ENCODE measurements at places on chromosomes 6 and 20. TPM values are rescaled to one million over a fixed set of nuclear protein-coding genes. Genes with fewer than 3 reads are reported as not detected.
A peak's percentile ranks its signal among the peaks of the same experiment; 100 is the strongest.

- H3K4me3 ChIP-seq: peak overlapping the region; percentile 94
- peaks cover 31% of the 10 kb centered on the region for H3K4me1 ChIP-seq
- H3K27me3 ChIP-seq: no peaks in the 10 kb centered on the region
- no peaks in the 10 kb centered on the region for H3K36me3 ChIP-seq
- peak overlapping the region; percentile 65 for H3K27ac ChIP-seq
Observed at GRCh38 chr6:46128476-46128875, 1.3 kb upstream of the ENPP4 start.

The PGC gene
- not detected for total RNA-seq

- no peak overlapping the region for H3K27ac ChIP-seq
- no peak overlapping the region for H3K4me3 ChIP-seq
- no peaks in the 10 kb centered on the region for H3K36me3 ChIP-seq
- DNase-seq: no peak
- no peaks in the 10 kb centered on the region for H3K4me1 ChIP-seq
Observed at GRCh38 chr6:12504325-12504966, 212.1 kb upstream of the PHACTR1 start.

GRCh38 chr6:149895048-149895590 lies 2.8 kb downstream of the RAET1E start:
- peak; percentile 66 for DNase-seq
- peak overlapping the region; percentile 88 for H3K27ac ChIP-seq
- H3K4me1 ChIP-seq: peaks cover 47% of the 10 kb centered on the region
- H3K36me3 ChIP-seq: no peaks in the 10 kb centered on the region

- H3K4me3 ChIP-seq: no peak overlapping the region
- H3K27me3 ChIP-seq: no peaks in the 10 kb centered on the region
- H3K4me1 ChIP-seq: no peaks in the 10 kb centered on the region
- DNase-seq: no peak
Observed at GRCh38 chr6:37673436-37673835, 24.2 kb downstream of the MDGA1 start.

GRCh38 chr6:72864799-72865198 lies 242.9 kb downstream of the KCNQ5 start:
- no peak overlapping the region for H3K4me3 ChIP-seq
- H3K36me3 ChIP-seq: no peaks in the 10 kb centered on the region
- no peak for DNase-seq
- peaks cover 56% of the 10 kb centered on the region for H3K4me1 ChIP-seq
- peak overlapping the region; percentile 86 for H3K27ac ChIP-seq

DNA sequence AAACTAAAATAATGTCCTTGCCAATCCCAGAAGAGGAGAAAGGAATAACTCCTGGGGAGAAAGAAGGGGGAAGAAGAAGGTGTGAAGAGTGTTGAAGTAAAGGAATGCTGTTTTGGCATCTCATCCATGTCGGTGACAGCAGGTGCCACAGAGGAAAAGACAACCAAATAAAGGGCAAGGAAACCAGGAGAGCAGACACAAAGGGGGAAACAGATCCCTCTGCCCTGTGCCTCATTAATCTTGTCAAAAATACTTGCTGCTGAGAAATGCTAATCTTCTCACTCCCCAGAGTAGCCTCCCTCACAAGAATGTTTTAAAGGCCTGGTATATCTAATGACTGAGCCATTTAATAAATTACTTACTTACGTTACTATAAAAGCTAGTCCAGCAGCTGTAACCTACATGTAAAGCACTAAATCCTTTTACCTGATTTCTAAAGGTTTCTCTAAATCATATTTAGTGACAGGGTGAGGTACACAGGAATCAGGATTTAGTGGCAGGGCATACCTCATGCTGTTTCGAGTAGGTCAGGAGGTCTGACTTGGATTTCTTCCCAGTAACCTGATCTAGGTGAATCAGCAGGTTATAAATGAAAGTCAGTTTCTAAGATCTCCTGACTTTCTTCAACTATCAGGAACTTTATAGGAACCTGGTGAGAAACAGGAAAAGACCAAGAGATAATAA lies 377.1 kb downstream of the CENPW start:
- DNase-seq: no peak
- peak overlapping the region; percentile 89 for H3K27ac ChIP-seq
- H3K4me1 ChIP-seq: peaks cover 17% of the 10 kb centered on the region
- no peaks in the 10 kb centered on the region for H3K36me3 ChIP-seq
- peak overlapping the region; percentile 17 for H3K4me3 ChIP-seq

DNA sequence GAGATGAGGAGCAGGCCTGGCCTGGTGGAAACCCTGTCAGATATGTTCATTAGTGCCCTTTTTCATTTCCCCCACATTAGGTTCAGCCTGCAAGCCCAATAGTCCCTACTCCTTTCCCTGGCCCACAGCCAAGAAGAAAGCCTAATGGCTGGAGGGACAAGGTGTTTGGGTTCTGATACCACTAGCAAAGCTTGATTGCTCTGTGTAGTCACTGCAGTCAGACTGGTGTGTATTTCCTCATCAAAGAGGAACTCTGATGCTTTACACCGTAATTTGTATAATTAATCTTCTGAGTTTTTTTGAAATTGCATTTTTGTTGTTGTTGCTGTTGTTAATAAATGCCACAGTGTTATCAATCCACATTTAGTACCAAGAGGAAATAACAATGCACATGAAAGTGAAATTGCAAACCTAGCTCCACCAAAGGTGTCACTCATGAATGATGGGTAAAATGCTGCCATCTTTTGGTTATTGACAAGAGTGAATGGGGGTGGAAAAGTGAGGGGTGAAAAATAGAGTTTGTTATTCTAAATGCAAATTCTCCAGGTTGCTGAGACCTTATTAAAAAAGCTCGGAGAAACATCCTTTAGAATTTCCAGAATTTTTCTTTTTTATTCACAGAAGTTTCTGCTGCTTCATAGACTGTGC lies 320.2 kb upstream of the POU3F2 start:
- H3K4me3 ChIP-seq: no peak overlapping the region
- no peaks in the 10 kb centered on the region for H3K27me3 ChIP-seq
- H3K4me1 ChIP-seq: no peaks in the 10 kb centered on the region
- H3K27ac ChIP-seq: no peak overlapping the region

The CLPSL1 gene
- not detected for total RNA-seq

The ZNF831 gene
- total RNA-seq: 0.02 TPM

DNA sequence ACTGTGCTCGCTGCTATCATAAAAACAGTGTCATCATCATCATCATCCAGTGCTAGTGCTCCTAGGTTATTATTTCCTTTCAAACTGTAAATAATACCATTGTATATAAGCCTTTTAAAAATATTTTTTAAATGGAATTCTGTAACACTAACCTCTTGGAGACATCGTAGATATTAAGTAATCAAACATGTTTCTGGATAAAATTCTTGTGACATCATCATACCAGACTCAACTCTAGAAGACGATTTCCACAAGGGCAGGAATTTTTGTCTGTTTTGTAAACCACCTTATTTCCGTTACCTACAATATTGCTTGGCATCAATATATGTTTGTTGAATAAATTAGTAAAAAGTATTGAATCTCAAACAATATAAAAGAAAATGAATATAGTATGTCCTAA lies 40.4 kb downstream of the EPB41L2 start:
- no peak overlapping the region for H3K4me3 ChIP-seq
- peaks cover 4% of the 10 kb centered on the region for H3K4me1 ChIP-seq
- no peaks in the 10 kb centered on the region for H3K27me3 ChIP-seq
- DNase-seq: no peak
- no peaks in the 10 kb centered on the region for H3K36me3 ChIP-seq
- H3K27ac ChIP-seq: no peak overlapping the region

- H3K27ac ChIP-seq: no peak overlapping the region
- H3K4me3 ChIP-seq: no peak overlapping the region
- H3K4me1 ChIP-seq: peaks cover 10% of the 10 kb centered on the region
- H3K27me3 ChIP-seq: no peaks in the 10 kb centered on the region
- no peaks in the 10 kb centered on the region for H3K36me3 ChIP-seq
Observed at GRCh38 chr6:41572613-41573012, 26.4 kb downstream of the FOXP4 start.

The BFSP1 gene
- 0.57 TPM for total RNA-seq

The GNAS-AS1 gene
- 0.65 TPM for total RNA-seq

The CALHM6 gene
- 0.84 TPM for total RNA-seq

- H3K4me1 ChIP-seq: peaks cover 3% of the 10 kb centered on the region
- no peak overlapping the region for H3K27ac ChIP-seq
- H3K4me3 ChIP-seq: no peak overlapping the region
- peaks cover 99% of the 10 kb centered on the region for H3K36me3 ChIP-seq
Observed at GRCh38 chr20:56400001-56400640, 7.7 kb downstream of the CSTF1 start.

DNA sequence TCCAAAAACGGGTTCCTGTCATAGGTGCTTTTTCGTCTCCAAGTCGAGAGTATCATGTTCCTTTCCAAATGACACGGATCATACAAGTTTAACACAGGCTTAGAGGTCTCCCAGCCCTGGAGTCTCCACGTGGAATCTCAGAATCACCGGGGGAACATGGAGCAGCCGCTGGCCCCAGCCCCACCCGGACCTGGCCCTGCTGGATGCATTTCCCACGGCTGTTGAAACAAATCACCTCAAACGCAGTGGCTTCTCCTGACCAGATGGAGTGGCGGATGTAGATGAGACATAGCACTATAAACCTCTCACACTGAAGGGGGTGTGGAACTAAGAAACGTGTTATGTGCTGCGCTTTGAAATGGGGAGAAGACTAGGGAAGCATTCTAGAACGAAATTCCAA lies 70.0 kb upstream of the FRMD1 start:
- no peak for DNase-seq
- no peaks in the 10 kb centered on the region for H3K36me3 ChIP-seq
- H3K4me3 ChIP-seq: no peak overlapping the region
- H3K4me1 ChIP-seq: no peaks in the 10 kb centered on the region
- H3K27me3 ChIP-seq: no peaks in the 10 kb centered on the region

DNA sequence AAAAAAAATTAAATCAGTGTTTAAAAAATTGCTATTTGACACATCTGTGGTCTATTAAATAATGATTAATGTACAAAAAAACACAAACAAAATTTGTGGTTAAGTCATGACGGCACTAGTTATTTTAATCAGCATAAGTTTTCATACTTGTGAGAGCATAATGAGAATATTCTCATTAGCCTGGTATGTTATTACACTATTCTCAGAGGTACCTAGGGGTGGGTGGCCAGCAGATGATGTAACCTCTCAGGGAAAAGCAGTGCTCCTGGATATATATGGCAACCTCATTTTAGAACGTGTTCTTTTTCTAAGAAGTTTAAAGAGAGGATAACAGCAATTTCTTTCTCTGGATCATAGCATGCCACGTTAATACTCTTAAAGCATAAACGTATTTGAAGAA lies 109.2 kb downstream of the GJA1 start:
- no peak for DNase-seq
- H3K27ac ChIP-seq: no peak overlapping the region
- H3K36me3 ChIP-seq: no peaks in the 10 kb centered on the region
- no peaks in the 10 kb centered on the region for H3K4me1 ChIP-seq
- no peak overlapping the region for H3K4me3 ChIP-seq

DNA sequence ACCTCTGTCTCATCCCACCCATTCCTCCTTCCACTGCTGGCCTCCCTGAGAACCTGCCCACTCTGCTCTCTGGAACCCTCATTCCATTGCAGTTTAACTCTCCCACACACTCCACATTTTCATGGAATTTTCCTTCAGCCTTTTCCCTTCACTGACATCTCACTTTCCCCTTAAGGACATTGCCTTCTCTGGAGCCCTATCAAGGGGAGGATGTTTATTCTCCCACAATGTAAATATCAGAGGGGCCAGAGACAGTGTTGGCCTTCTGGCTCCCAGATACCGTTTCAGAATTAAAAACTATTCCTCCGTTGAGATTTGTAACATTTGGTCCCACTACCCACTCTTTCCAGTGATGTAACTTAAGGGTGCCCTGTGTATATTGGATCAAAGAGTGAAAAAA lies 199.5 kb upstream of the KCNK16 start:
- H3K4me3 ChIP-seq: no peak overlapping the region
- H3K27ac ChIP-seq: no peak overlapping the region
- H3K4me1 ChIP-seq: no peaks in the 10 kb centered on the region

The ENPP1 gene
- 1.6 TPM for total RNA-seq

- no peak overlapping the region for H3K4me3 ChIP-seq
- no peaks in the 10 kb centered on the region for H3K36me3 ChIP-seq
- no peaks in the 10 kb centered on the region for H3K4me1 ChIP-seq
Observed at GRCh38 chr6:93266116-93266817, 153.1 kb downstream of the EPHA7 start.

DNA sequence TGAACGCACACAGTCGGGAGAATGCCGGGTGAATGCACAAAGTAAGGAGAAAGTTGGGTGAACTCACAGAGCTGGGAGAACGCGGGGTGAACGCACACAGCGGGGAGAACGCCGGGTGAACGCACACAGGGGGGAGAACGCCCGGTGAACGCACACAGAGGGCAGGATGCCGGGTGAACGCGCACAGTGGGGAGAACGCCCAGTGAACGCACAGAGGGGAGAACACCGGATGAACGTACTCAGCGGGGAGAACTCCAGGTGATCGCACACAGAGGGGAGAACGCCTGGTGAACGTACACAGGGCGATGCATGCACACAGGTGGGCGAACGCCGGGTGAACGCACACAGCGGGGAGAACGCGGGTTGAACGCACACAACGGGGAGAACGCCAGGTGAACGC lies 57.4 kb downstream of the RNASET2 start:
- H3K4me3 ChIP-seq: no peak overlapping the region
- no peak for DNase-seq

The OXT gene
- total RNA-seq: not detected

DNA sequence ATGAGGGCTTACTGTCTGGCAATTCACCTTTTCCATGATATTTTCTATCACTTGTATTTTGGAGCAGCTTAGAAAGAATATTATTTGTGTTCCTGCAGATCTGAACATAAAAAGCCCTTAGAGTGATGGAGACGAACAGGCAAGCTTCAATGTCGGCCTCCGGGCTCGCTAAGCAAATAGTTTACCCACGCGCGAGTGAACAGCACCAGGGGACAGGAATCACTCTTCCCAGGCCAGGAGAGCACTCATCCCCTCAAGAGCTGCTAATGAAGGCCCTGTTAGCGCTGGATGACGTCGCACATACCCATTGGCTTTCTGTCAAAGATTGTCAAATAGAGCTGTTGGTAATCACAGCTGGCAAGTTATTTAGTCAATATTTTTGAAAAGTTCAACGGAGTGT lies 395.7 kb downstream of the ZFAND3 start:
- H3K4me3 ChIP-seq: no peak overlapping the region
- peaks cover 31% of the 10 kb centered on the region for H3K4me1 ChIP-seq
- no peak overlapping the region for H3K27ac ChIP-seq

DNA sequence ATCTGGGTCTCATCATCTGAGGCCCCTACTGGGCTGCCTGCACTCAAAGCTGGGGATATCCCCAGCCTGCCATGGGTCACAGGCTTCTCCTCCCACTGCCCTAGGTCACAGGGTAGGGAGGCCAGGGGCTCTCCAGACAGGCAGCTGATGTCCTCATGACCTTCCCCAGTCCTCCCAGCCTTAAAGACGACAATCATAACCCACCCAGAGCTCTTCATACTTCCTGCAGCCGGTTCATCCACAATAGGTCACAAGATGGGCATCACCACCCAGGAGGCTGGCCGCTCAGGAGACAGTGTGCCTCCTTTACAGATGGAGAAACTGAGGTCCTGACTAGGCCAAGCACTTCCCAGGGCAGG lies 15.2 kb downstream of the TFEB start:
- peak overlapping the region; percentile 8 for H3K4me3 ChIP-seq
- no peaks in the 10 kb centered on the region for H3K27me3 ChIP-seq
- no peak for DNase-seq
- peaks cover 99% of the 10 kb centered on the region for H3K4me1 ChIP-seq
